ENCODE measurements at places on chromosomes 12 and 14.

DNA sequence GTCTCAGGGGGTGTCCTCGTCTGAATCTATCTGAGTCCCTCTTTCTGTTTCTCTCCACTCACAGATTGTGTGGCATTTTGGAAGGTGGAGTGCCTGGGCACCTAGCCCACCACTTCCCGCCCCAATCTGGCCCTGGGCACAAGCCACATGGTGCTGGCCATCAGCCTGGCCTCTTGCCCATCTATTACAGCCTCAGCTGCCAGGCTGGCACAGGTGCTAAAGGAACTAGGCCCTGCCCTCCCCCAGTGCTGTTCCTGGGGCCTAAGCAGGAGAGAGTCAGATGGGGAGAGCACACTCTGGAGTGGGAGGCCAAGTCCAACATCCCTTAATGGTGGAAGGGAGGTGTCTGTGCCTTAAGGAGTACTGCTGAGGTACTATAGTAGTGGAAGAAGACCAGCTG, 8.3 kb upstream of the CALCOCO1 start:
- no peak for DNase-seq

- no peak for DNase-seq
Measured at GRCh38 chr14:74392616-74393570, 33.1 kb downstream of the SYNDIG1L start.

DNA sequence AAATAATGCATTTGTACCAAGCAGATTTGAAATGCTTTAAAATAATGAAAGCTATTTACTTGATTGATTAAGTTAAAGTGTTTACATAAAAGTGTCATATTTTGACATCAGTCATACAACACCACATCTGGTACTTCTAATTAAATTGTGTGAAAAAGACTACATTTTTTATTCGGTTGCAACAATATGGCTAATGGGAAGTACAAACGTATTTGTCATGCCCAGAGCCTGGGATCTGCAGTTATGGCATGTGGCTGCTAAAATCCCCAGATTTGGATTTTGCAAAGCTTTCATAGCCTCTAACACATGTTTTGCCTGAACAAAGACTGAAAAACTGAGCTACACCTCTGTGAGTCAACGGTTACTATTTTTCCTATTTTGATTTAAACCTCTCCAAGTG, 66.6 kb downstream of the LLPH start:
- DNase-seq = no peak

GRCh38 chr14:30527196-30527595, 31.8 kb upstream of the G2E3 start:
- no peak for DNase-seq

- DNase-seq = peak; percentile 53
Measured at GRCh38 chr12:1013618-1014489, 22.8 kb downstream of the ERC1 start.

- no peak for DNase-seq
Measured at GRCh38 chr12:22299294-22299912, 35.1 kb downstream of the ST8SIA1 start.

DNA sequence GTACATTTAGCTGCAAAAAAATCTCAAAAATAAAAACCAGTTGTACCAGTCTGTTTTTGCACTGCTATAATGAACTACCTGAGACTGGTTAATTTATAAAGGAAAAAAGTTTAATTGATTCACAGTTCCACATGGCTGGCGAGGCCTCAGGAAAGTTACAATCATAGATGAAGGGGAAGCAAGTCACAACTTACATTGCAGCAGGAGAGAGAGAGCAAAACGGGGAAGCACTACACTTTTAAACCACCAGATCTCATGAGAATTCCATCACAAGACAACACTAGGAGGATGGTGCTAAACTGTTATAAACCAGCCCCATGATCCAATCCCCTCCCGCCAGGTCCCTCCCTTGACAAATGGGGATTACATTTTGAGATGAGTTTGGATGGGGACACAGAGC, 186.0 kb downstream of the TMTC3 start:
- no peak for DNase-seq

DNA sequence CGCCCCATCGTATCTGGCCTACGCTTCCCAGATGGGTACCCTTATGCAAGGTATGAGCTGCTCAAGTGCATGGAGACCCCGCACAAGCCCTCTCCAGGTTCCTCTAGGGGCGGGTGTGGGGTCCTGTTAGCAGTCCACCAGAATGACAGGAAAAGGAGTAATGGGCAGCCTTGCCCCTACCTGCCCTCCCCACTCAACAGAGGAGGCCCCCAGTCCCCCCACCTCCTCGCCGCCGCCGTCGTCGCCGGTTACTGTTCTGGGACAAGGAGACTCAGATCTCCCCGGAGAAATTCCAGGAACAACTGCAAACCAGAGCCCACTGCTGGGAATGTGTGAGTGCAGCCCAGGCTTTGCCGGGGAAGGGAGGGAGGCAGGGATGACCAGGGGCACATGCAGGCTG, 6.0 kb downstream of the REC8 start:
- no peak for DNase-seq

DNA sequence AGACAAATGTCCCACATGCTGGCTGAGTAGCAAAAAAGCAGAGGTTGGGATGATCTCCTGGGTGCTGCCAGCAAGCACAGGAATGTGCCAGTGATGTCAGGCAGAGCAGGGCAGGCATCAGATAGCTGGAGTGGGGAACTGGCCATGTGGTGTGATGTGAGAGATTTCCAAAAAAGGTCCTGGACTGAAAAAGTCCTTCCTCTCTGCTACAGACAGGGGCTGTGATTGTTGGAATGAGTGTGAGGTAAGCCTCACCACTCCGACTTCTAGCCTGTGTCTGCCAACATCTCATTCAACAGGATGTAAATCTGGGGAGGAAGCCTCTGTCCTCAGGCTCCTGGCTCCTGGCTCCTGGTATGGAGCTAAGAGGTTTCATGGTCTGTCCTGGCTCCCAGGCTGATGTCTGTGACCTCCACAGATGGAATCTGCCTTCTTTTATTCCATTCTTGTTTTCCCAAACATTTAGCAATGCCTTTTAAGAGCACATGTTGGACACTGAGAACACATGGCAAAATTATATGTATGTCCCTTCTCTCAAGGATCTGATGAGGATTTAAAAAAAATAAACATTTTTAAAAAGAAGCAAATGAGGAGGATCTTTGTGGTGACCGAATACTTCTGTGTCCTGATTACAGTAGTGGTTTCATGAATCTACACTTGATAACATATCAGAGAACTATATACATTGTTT, 50.1 kb upstream of the STK38L start:
- DNase-seq = peak; percentile 46

GRCh38 chr14:105043641-105044040, 21.6 kb downstream of the GPR132 start:
- no peak for DNase-seq

- no peak for DNase-seq
Measured at GRCh38 chr14:68263563-68264259, 444.1 kb downstream of the RAD51B start.

DNA sequence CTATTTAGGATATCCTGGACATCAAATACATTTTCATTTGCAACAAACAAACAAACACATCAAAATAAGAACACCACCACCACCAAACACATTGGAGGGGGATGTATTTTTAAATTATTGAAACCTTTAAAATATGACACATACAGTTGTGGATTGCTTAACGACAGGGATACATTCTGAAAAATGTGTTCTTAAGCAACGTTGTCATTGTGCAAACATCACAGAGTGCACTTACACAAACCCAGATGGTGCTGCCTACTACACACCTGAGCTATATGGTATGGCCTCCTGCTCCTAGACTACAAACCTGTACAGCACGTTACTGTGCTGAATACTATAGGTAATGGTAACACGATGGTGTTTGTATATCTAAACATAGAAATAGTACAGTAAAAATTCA, 19.4 kb downstream of the PYGL start:
- DNase-seq = no peak

- DNase-seq = no peak
Measured at GRCh38 chr12:124909831-124910560, 4.5 kb downstream of the UBC start.

- DNase-seq = peak; percentile 84
Measured at GRCh38 chr12:65961190-65962035, 137.1 kb downstream of the HMGA2 start.

DNA sequence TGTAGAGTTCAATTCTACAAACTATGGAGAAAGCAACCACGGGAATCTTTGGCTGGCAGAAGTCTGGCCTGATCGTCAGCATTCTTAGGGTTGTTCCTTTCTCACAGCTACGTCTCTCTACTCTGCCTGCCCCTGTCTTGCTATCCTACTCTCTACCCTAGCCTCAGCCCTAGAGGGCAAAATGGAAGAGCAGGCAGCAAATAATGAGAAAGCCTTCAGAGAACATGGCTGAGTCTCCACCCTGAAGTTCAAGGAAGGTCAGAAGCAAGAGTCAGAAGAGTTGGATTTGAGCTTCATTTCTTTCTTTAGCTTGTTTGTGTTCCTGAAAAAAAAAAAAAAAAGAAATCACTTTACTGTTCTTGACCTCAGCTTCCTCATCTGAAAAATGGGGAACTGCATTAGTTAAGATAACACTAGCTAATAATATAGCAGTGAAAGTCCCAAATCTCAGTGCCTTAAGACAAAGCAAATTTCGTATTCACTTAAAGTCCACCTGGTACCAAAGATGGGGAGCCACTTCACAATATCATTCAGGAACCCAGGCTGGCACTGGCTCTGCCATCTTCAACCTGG, 50.2 kb upstream of the CCND2 start:
- DNase-seq = no peak

- no peak for DNase-seq
Measured at GRCh38 chr12:96752211-96752610, 154.8 kb upstream of the NEDD1 start.

- DNase-seq = no peak
Measured at GRCh38 chr12:51028126-51028812, 2.1 kb upstream of the SLC11A2 start.

GRCh38 chr14:78902010-78902623, 731.9 kb downstream of the NRXN3 start:
- DNase-seq = peak; percentile 63

DNA sequence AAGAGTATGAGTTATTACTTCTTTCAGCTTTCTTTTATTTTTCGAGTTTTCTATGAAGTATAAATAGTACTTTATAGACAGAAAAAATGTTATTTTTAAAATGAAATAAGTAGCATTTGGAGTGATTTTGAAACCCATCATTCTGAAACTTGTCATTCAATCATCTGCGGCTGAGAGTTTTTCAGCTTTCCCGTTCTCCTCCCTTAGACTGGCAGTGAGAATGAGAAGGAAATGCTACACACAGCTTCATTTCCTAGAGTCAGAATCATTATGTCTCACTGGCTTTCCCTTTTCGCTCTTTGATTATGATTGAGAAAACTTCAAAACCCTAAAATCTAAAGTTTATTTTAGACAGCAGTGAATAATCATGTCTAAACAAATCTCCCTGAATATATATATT, 33.7 kb upstream of the GNPNAT1 start:
- no peak for DNase-seq

DNA sequence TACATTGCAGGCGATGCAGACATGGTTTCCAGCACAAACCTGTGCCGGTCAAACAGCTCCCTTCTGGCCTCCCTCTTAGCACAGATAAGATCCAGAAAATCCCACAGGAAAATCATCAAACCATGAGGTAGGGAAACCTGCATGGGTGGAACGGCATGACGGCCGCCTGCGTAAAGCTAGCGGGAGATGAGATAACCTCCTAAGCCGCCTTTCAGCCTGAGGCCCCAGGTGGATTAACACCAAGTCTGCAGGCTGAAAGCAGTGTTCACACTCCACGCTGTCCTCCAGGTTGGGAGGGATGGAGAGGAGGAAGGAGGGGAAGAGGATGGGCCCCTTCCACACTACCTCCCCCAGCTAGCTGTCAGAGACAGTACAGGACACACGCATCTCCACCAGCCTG, 63.8 kb downstream of the TSPAN11 start:
- DNase-seq = no peak

GRCh38 chr12:130621696-130622298, 94.3 kb downstream of the RIMBP2 start:
- DNase-seq = no peak

DNA sequence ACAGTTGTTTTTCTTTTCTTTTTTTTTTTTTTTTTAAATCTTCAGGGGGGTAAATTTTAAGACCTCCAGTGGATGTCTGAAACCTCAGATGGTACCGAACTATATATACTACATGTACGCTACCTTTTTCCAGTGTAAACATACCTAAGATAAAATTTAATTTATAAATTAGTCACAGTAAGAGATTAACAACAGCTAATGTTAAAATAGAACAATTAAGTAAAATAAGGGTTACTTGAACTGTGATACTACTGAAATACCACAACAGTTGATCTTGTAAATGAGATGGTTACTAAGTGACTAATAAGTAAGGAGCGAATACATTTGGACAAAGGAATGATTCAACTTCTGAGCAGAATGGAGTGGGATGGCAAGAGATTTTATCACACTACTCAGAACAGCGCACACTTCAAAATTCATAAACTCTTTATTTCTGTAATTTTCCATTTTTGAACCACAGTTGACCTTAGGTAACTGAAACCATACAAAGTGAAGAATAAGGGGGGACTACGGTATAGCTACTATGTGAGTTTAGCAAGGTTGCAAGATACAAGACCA, 80.5 kb upstream of the PCED1B start:
- DNase-seq = peak; percentile 74

GRCh38 chr12:53937099-53937498, 1.5 kb upstream of the HOXC13 start:
- no peak for DNase-seq

DNA sequence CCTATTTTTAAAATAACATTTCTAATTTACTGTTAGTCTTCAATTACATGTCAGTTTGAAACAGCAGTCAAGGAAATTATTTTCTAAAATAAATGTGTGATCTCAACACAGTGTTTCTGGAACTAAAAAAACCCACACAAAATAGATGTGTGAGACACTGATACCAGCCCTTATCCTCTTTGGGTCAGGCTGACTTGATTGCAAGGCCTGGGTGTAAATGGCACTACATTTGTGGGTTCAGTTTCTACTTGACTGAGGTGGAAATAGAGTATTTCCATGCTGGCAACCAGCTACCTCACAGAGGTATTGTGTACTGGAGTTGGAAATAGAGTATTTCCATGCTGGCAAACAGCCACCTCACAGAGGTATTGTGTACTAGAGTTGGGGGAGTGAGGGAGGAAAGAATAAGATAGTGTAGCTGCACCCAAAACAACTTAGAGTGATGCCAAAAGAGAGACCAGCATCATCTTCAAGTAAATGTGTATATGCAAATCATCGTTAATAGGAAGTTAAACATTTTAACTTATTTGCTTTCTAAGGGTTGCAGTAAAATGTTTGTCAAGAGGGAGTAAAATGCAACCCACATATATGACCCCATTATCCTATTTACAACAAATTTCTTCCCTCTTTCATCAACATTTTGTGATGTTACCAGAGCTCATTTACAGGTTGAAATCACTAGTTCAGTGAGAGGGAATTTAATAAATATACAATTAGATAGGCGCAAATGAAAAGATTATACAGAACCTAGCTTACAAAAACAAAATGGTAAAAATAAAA, 10.7 kb upstream of the LYZ start:
- no peak for DNase-seq

Data from retinal pigment epithelial cell (primary cell).